ENCODE measurements at places on chromosomes 11 and 22.

GRCh38 chr22:45919504-45920286 is 57.3 kb downstream of the WNT7B start:
- DNase-seq = no peak

DNA sequence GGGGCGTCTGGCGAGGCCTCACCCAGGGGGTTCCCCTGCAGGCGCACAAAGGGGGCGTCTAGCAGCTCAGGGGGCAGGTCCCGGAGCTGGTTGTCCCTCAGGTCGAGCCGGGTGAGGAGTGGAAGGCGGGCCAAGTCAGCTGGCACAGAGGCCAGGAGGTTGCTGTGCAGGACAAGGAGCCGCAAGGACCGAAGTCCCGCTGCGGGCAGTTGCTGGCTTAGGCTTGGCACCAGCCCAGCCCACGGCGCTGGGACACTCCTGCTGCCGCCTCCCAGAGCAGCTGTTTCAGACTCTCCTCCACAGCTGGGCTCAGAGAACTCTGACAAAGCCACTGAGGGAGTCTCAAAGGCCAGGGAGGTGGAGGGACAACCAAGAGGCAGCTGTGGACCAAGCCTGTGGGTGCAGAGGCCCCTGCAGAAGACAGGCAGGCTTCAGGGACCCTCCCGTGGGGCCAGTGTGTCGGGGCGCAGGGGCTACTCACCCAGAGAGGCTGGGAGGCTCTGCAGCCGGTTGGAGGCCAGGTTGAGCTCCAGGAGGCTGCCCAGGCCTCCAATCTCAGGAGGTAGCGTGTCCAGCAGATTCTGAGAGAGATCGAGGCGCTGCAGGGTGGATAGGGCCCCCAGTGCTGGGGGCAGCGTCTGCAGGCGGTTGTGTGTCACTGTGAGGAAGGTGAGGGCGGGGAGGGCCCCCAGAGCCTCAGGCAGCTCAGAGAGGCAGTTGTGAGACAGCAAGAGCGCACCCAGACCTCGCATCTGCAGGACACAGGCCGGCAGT is 2.2 kb downstream of the PIDD1 start:
- no peak for DNase-seq

DNA sequence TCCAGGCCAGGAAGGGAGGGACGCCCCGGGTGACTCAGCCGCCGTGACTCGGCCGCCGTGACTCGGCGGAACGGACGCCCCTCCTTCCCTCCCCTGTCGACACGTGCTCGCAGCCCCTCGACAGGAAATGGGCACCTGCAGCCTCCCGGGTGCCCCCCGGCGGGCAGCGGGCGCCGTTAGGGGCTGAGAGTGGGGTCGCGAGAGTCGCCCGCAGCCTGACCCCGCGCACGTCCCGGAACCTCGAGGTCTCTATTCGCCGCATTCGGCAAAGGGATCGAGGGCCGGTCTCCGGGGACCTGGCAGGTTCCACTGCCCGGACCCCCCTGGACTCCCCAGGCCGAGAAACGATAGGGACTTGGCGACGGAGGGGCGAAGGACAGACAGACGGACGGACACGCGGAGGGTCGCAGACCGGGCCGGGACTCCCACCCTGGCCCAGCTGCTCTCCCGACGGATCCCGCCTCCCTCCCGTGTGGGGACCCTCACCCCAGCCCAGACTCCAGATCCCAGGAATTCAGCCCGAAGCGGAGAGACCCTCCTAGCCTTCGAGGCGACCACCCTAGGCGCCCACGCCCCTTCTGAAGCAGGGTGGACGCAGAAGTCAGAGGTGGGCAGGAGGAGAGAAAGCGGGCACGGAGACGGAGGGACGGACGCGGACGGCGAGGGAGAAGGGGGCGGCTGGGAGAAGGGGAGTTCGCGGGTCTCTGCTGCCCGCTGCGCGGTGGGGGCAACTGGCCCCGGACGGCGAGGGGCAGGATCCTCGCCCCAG is 648 bp downstream of the FOSL1 start:
- peak; percentile 57 for DNase-seq

- no peak for DNase-seq
These were observed 36.0 kb downstream of the ART5 start for GRCh38 chr11:3605771-3606203.

GRCh38 chr22:45547731-45548130 is 45.0 kb downstream of the FBLN1 start:
- no peak for DNase-seq

DNA sequence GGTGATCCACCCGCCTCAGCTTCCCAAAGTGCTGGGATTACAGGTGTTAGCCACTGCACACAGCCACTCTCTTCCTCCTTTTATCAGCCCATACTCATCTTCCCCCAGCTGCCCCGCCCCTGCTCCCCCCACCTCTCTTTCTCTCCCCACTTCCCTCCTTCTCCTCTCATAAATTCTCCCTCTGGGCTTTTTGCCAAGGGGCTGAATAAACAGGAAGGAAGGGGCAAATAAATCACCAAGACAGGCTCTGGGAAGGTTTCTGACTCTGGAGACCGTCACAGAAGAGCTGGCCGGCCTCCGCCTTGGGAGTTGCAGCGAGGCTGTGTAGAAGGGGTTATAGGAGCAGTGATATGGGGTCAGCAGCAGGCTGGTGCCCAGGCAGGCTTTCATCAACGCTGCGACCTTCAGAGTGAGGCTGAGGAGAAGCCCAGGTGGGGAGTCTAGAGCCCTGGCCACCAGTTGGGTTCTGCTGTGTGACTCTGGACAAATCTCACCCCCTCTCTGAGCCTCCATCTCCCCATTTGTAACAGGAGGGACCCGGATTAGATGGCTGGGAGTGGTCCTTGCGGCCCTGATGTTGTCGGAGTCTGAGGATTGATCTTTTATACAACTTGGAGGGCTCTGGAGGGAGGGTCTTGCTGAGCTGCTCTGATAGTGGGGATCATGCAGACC is 62.6 kb upstream of the RASD2 start:
- no peak for DNase-seq

DNA sequence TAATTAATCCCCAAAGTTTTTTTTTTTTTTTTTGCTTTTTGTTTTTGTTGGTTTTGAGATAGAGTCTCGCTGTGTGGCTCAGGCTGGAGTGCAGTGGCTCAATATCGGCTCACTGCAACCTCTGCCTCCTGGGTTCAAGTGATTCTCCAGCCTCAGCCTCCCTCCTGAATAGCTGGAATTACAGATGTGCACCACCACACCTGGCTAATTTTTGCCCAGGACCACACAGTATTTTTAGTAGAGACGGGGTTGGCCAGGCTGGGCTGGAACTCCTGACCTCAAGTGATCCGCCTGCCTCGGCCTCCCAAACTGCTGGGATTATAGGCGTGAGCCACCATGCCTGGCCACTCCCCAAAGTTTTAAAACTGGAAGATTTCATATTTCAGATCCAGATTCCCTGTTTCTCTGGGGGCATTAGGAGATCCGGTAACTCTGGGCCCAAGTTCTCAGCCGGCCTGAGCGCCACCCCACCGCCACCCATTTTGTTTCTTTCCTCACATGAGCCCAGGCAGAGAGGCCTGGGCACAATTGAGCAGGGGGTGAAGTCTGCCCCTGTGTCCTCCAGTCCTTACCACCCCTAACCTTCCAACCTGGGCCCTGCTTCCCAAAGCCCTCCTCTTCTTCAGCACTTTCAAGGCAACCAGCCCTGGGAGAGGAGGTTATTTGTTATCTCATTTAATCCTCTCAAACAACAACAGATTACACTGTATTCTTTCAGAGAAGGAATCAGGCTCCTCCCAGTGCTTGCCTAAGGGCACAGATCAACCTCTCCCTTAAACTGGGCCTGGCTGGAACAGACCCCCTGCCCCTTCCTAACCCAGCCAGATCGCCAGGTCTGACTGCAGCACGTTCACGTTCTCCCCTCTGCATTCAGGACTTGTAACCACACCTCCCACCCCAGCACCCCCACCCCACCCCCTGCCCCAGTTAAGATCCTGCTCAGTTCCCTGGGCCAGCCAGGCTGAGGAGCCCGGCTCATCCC is 1.9 kb upstream of the CSNK1E start:
- DNase-seq = no peak

DNA sequence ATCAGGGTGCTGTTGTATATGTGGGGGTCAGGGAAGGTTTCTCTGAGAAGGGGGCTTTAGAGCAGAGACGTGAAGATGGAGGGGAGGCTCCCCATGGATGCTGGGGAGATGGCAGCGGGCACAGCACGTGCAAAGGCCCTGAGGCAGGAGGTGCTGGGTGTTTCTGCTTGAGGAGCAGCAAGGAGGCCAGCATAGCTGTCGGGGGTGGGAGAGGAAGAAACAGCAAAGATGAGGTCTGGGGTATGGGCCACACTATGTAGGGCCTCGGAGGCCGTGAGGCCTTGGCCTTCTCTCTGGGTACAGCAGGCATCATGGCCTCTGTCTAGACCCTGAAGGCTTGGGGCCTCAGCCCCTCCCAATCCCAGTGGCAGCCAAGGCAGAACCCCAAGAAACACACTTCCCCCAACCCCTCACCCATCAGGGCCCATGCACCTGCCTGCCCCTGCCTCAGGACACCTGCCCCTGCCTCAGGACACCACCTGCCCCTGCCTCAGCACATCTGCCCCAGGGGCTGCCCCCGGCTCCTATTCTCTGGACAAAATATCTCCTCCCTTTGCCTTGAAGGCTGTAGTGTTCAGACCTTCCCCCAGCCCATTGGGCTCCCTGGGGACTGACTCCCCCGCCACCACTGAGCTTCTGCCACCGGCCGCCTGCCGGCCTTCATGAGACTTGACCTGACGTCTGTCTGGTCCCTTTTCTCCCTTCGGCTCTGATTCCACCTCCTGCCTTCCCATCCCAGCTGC is 6.2 kb downstream of the ALDH3B1 start:
- no peak for DNase-seq

- DNase-seq = peak; percentile 29
These were observed 25.5 kb downstream of the EMID1 start for GRCh38 chr22:29230972-29231875.

- no peak for DNase-seq
These were observed 7.4 kb downstream of the TMEM9B start for GRCh38 chr11:8956860-8957259.

All from D341Med (cell line).